CD8-positive, alpha-beta memory T cell (primary cell): ENCODE measurements at places on chromosomes 12 and 14. TPM values are rescaled to one million over a fixed set of nuclear protein-coding genes. Genes with fewer than 3 reads are reported as not detected.

The ANO2 gene
- not detected for total RNA-seq

The SELPLG gene
- 37.7 TPM for total RNA-seq

The DNAH10 gene
- 0.09 TPM for total RNA-seq

The NYNRIN gene
- total RNA-seq: 0.04 TPM

The HNRNPA1 gene
- total RNA-seq: 2,000 TPM

The TMEM229B gene
- 3.2 TPM for total RNA-seq

The BDKRB1 gene
- not detected for total RNA-seq

The ZDHHC22 gene
- total RNA-seq: not detected

The DNAJC22 gene
- not detected for total RNA-seq

The OTX2 gene
- total RNA-seq: not detected

The PPP1R1A gene
- total RNA-seq: not detected

The ZNF385A gene
- total RNA-seq: 0.78 TPM

The OVCH1 gene
- not detected for total RNA-seq

The NGB gene
- not detected for total RNA-seq

The SRRM4 gene
- not detected for total RNA-seq

The MANSC1 gene
- 0.31 TPM for total RNA-seq

The PGF gene
- total RNA-seq: 0.29 TPM

The ZBTB42 gene
- total RNA-seq: 3.5 TPM

The GPR137C gene
- 0.91 TPM for total RNA-seq

The CLEC9A gene
- not detected for total RNA-seq

The MYL6B gene
- 70.0 TPM for total RNA-seq

The NUMB gene
- total RNA-seq: 38.5 TPM

The ZNF705A gene
- 0.07 TPM for total RNA-seq

The RAPGEF3 gene
- 1.1 TPM for total RNA-seq

The VRTN gene
- total RNA-seq: not detected

The PTPN6 gene
- total RNA-seq: 456 TPM

The SERPINA1 gene
- 0.40 TPM for total RNA-seq

The CCDC197 gene
- not detected for total RNA-seq

The SSTR1 gene
- total RNA-seq: not detected

The AQP2 gene
- total RNA-seq: not detected

The INHBE gene
- 0.61 TPM for total RNA-seq

The LAG3 gene
- total RNA-seq: 236 TPM

The IFT43 gene
- total RNA-seq: 12.6 TPM

The RAN gene
- 2,623 TPM for total RNA-seq

The ART4 gene
- not detected for total RNA-seq

The PELI2 gene
- 2.7 TPM for total RNA-seq

The HSPB8 gene
- not detected for total RNA-seq

The GARIN6 gene
- total RNA-seq: not detected
